GM23248 (cell line): ENCODE measurements at places on chromosomes 6 and 20. TPM values are rescaled to one million over a fixed set of nuclear protein-coding genes. Genes with fewer than 3 reads are reported as not detected.

- peak; percentile 10 for DNase-seq
Observed at GRCh38 chr6:109867009-109867969, 110.8 kb upstream of the GPR6 start.

The RNF144B gene
- 3.5 and 3.7 TPM in 2 replicates for total RNA-seq

GRCh38 chr6:44149369-44150012, 9.1 kb upstream of the CAPN11 start:
- DNase-seq = no peak

GRCh38 chr6:118494091-118494490, 54.0 kb upstream of the PLN start:
- DNase-seq = no peak

The APOBEC2 gene
- total RNA-seq = not detected in 2 replicates

DNA sequence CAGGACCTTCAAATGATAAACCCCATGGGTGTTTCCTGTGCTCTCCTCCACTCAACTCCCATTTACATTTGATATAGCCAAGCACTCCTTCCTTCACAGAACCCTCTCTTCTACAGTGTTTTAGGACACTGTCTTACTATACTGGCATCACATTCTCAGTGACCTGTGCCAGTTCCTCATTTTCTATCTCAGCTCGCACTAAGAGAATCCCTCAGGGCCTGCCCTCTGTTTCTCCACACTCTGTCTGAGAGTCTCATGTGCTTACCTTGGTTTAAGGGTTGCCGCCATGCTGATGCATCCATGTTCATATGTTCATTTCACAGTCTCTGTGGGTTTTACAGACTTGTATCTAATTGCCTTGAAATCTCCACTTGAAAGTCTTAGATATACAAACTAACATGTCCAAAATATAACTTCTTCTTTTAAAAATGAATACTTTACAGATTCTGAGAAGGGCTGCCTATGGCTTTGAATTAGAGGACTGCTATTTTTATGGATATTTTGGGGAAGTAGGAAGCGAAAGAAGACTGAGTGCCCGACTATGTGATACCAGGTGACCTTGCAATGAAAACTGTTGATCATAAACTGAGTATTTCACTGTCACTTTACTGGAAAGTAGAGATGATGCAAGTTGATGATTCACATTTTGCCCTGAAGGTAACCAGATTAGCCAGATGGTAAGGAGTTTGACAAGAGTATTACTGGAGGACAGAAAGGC, 153.1 kb upstream of the SIM1 start:
- DNase-seq = peak; percentile 41

DNA sequence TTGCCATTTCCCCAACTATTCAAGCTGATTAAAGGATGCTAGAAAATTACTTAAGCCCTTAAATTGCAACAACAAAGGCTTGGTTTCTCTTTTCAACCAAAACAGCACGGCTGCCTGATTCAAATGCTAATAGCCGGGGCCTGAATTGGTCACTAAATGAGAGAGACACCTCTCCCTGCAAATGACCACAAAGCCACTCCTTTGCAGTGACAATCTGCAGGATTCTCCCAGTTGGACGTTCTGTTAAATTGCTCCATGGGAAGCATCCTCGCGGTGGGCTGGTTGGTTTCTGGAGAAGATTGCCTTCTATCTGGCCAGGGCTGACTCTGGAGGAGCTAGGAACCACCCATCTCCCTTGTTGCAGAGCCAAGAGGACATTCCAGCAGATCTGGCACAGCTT, 29.7 kb upstream of the TBXT start:
- no peak for DNase-seq

The BAK1 gene
- 18.8 and 22.5 TPM in 2 replicates for total RNA-seq

DNA sequence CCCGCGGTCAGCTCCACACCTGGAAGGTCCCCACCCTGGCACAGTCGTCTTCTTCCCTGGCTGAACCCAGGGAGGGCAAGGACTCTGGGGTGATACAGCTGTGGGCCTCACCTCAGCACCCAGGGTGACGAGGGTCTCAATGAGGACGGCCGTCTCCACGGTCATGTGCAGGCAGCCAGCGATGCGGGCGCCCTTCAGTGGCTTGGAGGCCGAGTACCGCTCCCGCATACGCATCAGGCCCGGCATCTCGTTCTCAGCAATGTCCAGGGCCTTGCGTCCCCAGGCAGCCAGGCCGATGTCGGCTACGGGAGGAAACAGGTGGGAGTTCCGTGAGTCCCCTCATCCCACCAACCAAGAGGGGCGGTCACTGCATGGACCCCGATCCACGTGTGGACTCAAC, 7.9 kb downstream of the AHCY start:
- no peak for DNase-seq
